Fibroblast of skin of left quadriceps (primary cell): ENCODE measurements at places on chromosomes 7 and 10.

DNA sequence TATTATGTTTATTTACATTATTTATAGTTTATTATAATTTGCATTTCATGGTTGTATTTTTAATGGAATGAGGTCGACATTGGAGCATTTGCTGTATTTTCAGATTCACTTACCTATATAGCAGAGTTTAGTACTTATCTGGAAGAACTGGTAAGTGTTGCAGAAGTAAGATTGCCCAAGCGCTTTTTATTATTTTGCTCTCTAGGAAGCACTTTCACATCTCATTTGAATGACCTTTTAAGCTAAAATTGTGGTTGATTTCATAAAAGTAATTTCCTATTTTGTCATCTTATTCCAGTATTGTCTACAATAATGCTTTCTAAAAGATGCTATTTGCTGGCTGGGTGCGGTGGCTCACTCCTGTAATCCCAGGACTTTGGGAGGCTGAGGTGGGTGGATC, 28.6 kb downstream of the SEC61A2 start:
- DNase-seq = no peak

DNA sequence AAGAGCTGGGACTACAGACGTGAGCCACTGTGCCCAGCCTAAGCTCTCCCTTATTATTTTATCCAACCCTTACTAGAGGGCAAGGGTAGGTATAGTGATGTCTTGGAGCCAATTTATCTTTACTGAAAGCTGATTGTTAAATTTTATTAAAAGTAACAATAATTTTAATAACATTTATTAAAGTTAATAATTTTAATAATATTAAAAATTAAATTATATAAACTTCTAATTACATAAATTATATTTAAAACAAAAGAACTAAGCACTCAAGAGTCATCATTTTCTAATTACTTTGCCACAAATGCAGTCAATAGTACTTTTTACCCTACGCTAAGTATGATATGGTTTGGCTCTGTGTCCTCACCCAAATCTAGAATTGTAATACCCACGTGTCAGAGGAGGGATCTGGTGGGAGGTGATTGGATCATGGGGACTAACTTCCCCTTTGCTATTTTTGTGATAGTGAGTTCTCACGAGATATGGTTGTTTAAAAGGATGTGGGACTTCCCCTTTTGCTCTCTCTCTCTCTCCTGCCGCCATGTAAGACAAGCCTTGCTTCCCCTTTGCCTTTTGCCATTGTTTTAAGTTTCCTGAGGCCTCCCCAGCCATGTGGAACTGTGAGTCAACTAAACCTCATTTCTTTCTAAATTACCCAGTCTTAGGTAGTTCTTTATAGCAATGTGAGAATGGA, 58.4 kb upstream of the ETV1 start:
- no peak for DNase-seq

- DNase-seq = no peak
These were observed 27.9 kb upstream of the CDK14 start for GRCh38 chr7:90568213-90568612.

DNA sequence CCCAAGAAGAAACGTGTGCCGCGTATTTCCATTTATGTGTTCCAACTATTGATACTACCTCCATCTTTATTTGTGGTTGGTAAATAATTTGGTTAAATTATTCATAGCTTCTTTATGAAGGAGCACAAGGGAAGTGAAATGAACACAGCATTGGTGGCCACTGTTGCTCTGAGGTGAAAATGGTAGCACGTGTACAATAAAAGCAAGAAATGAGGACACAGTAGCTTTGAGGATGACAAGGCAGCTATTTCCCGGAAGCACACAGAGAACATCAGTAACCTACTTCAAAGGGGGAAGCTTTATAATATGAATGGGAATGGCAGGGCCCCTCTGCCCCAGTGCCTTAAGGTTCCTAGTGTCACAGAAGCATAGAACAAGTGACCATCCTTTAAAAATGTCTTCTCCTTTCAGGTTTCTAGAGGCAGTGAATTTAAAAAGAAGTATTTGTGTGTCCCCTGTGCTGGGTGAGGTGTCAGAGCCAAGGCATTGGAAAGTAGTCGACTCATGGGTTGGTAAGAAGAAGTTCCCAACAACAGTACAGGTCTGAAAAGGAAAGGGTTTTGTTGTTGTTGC, 78.8 kb downstream of the SGMS1 start:
- no peak for DNase-seq

GRCh38 chr10:71314028-71314693, 4.9 kb upstream of the SLC29A3 start:
- DNase-seq = peak; percentile 22
